ENCODE measurements at places on chromosomes 2 and 18.

DNA sequence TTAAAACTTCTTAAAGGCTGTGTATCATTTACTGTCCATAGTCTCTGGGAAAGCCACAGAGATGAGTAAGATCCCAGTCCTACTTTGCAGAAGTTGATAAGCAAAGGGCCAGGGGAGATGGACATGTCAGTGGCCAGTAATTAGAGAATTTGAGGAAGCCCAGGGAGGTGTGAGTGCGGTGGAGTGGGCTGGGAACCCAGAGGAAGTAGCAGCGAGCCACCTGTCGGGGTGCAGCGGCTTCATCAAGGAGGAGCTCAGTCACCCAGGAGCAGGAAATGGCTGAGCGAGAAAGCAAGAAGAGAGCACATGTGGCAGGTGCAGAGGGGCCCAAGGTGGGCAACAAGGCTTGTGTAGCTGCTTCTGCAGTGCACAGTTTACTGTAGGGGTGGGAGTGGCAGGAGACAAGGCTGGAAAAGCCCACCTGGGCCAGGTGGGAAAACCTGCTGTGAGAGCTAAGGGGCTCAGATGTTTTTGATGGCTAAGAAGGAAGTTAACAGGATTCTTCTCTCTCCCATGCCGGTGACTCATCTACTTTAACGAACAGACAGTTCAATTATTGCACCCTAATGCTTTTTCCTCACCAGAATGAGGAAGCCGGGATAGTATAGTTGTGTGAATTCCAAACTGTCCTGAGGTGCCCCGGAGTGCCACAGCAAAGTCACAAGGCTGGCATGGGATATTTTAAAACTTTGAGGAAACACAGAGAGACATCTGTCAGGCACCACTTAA is 34.8 kb upstream of the MGAT5 start:
- DNase-seq = no peak

DNA sequence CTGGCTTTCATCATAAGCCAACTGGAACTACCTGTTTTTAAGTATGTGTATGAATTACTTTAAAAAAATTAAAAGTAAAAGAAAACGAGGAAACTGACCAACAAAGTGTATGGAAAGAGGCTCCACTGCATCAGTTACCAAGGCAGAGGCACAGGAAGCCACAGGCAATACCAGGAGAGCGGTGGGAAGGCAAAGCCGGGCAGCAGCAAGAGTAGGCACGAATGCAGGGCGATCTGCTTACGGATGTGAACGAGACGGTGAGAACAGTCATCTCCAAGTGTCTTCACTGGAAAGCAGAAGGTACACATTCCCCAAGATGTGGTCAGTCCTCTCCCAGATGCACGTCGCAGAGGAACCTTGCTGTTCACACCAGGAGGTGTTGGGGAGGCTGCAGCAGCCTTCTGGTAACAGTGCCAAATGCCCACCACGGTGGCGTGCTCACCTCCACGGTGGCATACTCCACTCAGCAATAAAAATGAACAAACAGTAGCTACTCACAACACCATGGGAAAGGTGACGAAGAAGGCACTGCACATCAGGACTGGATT is 43.1 kb downstream of the HS6ST1 start:
- DNase-seq = no peak

- DNase-seq = no peak
These were observed 72.5 kb downstream of the KLF7 start for GRCh38 chr2:207093234-207093633.

- DNase-seq = no peak
These were observed 43.2 kb downstream of the SCG2 start for GRCh38 chr2:223558970-223559369.

DNA sequence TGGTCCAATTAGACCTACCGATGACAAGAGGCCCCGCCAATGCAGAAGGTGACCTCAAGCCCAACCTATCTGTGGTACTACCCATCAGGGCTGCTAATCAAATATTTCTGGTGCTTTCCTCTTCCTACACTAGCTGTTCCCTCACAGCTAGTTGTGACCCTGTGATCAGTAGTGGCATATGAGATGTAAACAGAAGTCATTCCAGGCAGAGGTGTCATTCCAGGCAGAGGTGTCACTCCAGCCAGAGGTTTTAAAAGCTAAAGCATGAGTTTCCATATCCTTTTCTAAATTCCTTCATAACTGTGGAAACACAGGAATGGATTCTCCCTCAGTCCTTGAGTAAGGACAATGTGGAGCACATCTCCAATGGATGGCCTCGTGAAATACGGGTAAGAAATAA is 110.9 kb upstream of the DNAJC10 start:
- no peak for DNase-seq

DNA sequence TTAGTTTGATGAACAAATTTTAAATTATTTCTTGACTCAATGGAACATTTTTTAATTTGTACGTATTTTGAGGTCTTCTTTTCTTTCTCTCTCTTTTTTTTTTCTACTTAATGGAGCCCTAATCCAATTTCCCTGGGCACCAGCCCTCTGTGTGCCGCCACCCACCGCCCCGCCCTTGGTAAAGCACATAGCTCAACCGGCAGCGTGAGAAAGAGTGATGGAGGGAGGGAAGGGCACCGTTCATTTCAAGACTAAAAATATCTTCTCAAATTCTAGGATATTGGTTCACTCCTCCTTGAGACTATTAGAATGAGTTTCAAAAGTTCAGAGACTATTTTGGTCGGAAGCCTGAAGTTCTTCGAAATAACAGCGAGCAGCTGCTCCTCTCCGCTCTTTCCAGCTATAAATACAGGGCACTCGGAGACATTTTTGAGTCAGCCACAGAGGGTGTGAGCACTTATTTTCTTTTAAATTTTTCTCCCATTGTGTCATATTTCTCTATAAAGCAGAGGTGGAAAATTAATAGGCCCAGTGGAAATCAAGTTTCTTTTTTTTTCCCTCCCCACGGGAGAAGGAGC is 731.7 kb upstream of the ID2 start:
- DNase-seq = no peak

DNA sequence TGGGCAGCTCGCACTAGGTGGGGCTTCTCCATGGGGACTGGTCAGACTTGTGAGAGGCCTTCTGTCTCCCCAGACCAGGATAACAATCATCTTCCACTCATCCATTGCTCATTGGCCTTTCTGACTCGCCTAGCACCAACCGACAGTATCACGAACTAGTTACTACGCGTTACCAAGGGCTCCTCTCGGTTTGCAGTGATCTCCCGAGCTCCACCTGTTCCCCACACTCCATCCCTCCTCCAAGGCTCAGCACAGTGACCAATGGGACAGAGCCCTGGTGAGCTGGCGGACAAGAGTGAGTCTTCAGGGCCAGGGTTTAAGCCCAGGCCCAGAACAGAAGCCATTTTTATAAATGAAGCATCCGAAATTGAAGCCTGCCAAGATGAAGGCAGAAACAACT is 42.8 kb upstream of the SMAD7 start:
- DNase-seq = no peak

DNA sequence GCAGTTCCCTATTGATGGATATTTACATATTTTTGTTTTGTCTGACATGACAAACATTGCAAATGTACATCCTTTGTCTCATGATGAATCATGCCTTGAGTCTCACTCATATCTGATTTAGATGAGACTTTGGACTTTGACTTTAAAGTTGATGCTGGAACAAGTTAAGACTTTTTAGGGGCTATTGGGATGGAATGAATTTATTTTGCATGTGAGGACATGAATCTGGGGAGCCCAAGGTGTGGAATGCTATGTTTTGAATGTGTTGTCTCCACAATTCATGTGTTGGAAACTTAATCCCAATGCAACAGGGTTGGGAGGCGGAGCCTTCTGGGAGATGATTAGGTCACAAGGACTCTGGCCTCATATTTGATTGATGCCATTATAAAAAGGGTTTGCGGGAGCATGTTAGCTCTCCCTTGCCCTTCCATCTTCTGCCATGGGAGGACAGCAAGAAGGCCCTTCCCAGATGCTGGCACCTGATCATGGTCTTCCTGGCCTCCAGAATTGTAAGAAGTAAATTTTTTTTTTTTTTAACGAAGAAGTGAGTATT is 29.1 kb upstream of the INO80D start:
- DNase-seq = no peak

DNA sequence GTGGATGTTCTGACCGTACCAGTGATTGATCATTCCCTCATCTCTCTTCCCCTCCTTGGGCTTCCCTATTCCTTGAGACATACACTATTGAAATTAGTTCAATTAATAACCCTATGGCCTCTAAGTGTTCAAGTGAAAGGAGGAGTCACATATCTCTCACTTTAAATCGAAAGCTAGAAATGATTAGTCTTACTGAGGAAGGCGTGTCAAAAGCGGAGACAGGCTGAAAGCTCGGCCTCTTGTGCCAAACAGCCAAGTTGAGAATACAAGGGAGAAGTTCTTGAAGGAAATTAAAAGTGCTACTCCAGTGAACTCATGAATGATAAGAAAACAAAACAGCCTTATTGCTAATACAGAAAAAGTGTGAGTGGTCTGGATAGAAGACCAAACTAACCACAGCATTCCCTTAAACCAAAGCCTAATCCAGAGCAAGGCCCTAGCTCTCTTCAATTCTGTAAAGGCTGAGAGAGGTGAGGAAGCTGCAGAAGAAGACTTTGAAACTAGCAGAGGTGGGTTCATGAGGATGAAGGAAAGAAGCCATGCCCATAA is 144.4 kb upstream of the LYPD6 start:
- DNase-seq = no peak

- DNase-seq = no peak
These were observed 18.6 kb upstream of the RMC1 start for GRCh38 chr18:23484561-23485182.

GRCh38 chr2:38178556-38179419 is 102.8 kb upstream of the CYP1B1 start:
- no peak for DNase-seq

DNA sequence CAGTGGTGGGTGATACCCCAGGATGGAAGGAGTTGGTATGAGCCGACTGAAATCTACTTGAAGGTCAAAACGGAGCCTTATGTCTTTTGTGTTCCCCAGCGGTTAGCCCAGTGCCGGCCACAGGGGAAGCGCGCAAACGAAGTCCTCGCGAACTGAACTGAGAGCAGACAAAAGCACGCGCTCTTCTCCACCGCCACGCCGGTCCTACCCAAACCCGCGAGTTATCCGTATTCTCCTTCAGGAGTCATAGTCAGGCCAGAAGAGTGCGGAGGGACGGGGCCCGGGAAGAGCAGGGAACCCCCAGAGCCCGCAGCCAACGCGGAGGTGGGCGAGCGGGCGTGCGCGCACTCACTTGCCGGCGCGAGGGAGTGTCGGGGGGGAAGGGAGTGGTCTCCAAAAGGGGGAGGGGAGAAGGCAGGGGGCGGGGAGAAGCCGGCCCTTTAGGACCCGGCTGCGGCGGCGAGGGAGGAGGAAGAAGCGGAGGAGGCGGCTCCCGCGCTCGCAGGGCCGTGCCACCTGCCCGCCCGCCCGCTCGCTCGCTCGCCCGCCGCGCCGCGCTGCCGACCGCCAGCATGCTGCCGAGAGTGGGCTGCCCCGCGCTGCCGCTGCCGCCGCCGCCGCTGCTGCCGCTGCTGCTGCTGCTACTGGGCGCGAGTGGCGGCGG is at the start of gene IGFBP2:
IGFBP2 (plus strand) TSS at position 469 of the 664 bp plus-strand sequence; CDS start at position 573, 104 bp downstream.
- no peak for DNase-seq

DNA sequence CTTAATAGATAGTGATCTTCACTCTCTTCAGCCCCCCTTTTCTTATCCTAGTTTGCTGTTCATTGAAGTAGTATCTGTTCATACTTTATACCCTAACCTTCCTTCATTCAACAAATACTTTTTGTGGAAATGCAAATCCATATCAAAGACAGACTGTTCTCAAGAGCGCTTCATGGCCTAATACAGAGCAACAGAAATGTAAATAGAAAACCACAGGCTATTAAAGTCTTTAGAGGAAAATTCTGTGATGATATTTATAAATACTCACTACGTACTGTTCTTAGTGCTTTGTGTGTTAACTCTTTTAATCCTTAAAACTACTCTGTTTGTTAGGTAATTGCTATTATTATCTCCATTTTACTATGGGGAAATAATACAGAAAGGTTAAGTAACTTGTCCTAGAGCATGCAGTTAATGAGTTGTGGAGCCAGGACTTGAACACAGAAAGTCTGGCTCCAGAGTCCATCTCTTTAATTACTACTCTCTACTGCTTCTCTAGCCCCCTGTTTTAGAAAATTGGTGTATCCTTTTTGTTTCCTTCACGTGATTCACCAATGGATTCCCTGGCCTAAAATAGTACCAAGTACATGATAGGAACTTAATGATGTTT is 2.9 kb downstream of the MDH1 start:
- no peak for DNase-seq

- DNase-seq = no peak
These were observed 44.8 kb downstream of the CHMP3 start for GRCh38 chr2:86518481-86518880.

DNA sequence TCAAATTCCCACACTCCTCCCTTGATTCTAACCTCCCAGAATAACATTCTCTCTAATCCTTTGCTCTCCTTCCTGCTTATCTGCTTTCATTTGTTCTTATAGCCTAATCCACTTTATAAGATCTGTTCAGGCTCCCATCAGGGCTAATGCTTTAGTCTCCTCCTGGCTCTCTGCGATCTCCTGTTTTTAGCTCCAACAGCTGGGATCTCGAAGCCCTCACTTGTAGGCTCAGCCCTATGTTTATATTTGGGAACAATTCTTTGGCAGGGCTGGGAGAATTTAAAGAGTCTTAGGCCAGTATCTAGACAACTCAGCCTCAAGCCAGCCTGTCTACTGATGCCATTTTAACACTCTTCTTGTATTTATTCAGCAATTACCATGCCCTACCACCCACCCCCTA is 27.2 kb upstream of the RAPH1 start:
- no peak for DNase-seq

DNA sequence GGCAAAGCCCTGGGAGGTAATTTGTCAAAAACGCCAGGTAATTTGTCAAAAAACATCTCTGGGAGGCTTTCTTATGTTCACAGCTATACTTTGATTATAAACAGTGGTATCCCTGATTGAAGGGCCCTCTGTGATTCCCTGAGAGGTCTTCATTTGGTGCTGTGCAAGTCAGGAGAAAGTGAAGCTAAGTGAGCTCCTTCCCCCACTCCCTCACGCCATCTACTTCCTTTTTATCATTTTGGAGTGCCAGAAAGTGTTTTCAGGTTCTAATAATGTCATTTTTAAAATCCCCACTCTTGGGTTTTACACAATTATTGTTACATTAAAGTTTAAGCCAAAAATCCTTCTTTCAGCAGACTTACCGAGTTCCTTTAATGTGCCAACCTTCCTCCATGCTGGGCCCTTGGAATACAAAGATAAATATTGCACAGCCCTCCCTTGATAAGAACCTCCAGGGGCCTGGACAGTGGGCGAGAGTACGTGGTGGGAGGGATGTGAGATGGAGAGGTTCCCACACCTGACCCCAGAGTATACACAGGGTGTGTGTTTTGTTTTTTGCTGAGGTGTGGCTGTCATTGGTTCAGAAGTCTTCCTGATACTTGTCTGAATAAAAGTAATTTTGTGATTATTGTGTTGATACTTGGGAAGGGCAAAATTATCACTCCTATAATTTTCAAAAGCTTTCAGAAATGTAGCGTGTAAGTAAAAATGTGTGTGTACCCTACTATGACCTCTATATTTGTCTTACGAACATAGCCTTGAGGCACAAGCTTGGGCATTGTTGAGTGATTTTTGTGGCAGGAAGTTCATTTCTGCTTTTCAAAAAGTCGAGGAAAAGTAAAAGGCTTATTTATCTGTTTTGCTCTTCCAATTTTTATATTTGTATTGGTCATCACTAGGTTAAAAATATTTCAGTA is 8.2 kb downstream of the MAPRE2 start:
- no peak for DNase-seq

All from AG09309 (cell line).